ENCODE measurements at places on chromosomes 2 and 18.

- DNase-seq = peak; percentile 83
Measured at GRCh38 chr2:98412751-98413458, 31.8 kb upstream of the INPP4A start.

- DNase-seq = no peak
Measured at GRCh38 chr2:127771756-127772155, 39.2 kb downstream of the WDR33 start.

DNA sequence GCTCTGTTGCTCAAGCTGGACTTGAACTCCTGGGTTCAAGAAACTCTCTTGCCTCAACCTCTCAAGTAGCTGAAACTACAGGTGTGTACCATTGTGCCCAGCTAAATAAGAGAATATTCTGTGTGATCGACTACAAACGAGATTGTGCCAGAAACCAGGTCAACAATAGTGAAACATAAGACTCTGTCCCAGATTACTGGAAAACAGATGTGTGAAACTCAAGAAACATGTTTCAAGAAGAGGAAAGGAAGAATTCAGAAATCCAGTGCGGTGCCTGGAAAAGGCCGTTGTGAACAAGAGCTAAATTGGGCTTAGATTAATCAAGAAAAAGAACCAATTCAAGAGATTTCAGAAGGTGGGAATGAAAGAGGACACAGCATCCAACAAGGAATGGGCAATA, 23.4 kb upstream of the STAT1 start:
- DNase-seq = no peak

DNA sequence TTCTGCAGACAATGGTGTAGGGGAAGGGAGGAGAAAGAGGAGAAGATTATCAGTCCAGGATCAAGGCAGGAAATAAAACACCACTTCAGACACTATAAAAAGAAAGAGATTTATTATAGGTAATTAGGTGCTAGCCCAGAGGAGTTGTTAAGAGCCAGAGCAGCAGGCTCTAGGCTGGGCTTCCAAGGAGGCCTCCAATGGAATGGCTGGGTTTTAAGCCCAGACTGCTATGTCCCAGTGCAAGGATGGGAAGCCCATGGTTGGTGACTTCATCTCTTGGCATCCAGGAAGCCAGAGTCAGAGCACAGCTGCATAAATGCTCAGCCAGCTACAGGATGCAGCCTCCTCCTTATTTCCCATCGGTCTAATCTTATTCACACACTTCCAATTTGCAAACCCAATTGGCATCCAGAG, 95.6 kb downstream of the LAMA3 start:
- DNase-seq = no peak

DNA sequence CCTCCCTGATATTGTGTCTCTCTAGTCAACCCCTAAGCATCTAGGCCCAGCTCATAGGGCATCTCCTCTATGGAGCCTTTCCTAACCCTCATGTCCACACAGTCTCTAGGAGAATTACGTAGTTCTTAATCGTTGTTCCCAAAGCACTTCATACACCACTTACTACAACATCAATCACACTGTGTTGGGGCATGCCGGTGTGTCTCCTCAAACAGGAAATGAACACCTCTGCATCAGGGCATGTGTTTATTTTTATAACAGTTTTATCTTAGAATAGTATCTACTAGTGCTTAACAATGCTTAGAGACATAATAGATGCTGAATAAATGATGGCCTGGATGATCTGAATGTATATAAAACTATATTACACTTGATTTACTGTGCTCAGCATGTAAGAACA, 19.7 kb downstream of the CYP1B1 start:
- no peak for DNase-seq

GRCh38 chr18:31197676-31198075, 35.0 kb upstream of the DSC1 start:
- no peak for DNase-seq

Data from hematopoietic multipotent progenitor cell treated with erythropoietin and hydrocortisone succinate and interleukin-3 and kit ligand, for 8 days (in vitro differentiated cells).